ENCODE measurements at places on chromosomes 3 and 15.

- DNase-seq, result no peak
These were observed 8.7 kb upstream of the PKM start for GRCh38 chr15:72239652-72240051.

DNA sequence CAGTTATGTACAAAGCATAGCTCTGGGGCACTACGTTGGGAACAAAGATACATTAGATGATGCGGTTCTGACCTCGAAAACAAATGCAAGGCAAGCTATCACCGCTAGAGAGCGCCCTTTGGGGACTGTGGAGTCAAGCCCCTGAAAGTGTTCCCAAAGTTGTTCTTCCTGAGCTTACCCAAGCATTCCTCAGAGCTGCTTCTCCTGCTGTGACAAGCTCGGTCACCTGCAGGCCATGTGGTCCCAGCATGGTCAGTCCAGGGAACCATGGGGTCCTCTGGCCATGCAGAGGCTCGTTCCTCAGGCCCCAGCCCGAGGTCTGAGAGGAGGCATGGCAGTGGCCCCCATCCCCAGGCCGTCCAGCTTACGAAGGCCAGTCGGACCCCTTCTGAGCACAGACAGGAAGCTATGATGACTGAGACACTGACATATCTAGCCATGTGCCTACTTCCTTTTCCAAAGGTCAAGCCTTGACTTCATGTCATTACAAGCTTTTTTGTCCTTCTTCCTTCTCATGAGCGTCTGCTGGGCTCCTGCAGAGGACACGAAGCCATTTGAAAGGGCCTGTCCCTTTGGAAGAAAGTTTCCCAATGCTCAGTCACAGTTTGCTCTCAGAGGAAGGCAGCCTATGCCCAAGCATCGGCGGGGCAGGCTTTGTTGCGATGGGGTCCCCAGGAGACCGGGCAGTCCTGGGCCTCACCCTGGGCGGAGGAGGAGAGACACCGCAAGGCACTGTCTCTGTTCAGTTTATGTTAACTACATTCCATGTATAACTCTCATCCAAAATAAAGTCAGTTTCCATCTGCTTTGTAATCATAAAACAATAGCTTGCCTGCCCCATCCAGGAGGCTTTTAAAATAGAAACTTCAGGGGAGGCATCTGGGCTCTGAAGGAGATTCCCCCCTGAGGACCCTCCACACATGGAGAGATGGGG lies 79.3 kb downstream of the ATP10A start:
- DNase-seq, result no peak

- no peak for DNase-seq
These were observed 11.8 kb downstream of the CYFIP1 start for GRCh38 chr15:22968366-22968765.

DNA sequence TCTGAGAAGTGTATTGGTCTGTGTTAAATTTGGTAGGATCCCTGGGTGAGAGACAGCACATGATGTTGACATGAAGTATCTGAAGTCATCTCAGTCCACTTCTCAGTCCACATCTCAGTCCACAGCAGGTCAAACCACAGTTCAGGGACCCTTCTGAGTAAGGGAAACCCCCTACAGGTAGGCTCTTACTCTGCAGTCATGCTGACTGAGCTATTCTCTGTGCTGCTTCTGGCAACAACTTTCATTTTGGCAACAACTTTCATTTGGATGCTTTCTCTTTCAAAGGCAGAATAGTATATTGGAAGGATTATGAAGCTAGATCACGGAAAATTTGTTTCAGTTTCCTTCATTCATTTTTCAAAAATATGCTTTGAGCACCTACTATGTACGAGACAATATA lies 178.2 kb upstream of the GOLIM4 start:
- DNase-seq, result no peak

- DNase-seq, result no peak
These were observed 549.9 kb downstream of the GRM7 start for GRCh38 chr3:7410782-7411181.

DNA sequence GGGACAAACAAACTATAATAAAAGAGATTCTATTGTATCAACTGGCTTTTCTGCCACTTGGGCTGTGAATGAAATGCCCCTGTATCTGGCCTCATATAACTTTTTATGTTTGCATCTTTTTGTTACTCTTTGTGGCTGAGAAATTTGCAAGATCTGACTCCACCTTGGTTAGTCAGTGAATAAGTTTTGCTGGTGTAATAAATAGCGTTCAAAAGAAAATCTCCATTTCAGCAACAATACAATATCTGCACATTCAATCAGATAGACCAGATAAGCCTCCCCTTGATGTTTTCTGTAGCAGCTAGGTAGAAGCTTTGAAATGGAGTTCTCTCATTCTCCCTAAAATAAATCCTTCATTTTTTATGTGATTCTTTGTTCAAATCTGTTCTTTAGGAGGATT lies 12.0 kb downstream of the TRAT1 start:
- DNase-seq, result no peak

- DNase-seq, result no peak
These were observed 116.3 kb downstream of the RPL22L1 start for GRCh38 chr3:170753421-170754310.

DNA sequence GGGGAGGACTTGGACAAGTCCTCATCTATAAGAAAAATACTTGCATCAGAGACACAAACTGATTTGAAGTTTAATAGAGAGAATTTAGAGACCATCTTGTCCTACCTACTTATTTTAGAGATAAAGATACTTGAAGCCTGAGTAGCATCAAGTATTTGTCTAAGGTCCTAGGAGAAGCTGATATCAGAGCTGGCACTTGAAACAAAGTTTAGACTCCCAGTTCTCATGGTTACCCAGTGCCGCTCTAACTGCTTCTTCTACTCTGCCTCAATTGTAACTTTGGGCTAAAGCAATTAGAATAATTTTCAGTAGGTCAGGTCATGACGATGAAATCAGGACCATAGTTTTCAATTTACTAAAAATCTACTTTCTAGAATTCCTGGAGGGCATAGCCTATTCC lies 123.9 kb upstream of the CADPS start:
- DNase-seq, result no peak

DNA sequence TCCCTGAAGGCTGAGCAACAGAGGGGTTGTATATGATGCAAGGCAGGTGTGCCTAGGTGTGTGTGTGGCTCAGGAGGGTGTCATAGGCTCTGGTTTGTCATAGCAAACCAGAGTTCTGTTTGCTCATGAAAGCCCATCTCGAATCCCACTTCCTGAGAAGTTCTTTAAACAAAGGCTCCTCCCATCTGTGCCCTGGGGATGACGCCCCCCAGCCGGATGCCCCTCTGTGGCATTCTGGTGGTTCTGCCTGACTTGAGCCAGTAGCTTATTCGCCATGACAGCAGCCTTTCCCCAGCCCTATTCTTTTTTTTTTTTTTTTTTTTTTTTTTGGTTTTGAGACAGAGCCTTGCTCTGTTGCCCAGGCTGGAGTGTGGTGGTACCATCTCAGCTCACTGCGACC lies 45.4 kb downstream of the PDIA5 start:
- no peak for DNase-seq

DNA sequence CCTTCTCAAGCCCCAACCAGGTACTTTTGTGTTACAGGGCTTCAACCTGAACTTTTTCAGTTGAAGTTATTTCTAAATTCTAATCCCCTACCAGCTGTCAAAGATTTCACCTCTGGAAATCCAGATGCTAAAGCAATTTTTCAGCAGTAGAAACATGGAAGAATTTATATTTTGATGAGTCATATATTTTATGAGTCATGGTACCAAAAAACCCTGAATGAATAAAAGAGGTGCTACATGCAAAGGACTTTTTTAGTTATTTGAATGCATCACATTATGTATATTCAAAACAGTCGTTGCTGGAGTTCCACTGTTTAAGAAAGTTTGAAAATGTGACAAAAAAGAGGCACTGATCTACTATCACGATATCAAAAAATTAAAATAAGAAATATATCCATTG lies 96.0 kb upstream of the ZNF385D start:
- DNase-seq, result no peak

GRCh38 chr15:25993506-25993905 lies 130.4 kb upstream of the ATP10A start:
- no peak for DNase-seq

DNA sequence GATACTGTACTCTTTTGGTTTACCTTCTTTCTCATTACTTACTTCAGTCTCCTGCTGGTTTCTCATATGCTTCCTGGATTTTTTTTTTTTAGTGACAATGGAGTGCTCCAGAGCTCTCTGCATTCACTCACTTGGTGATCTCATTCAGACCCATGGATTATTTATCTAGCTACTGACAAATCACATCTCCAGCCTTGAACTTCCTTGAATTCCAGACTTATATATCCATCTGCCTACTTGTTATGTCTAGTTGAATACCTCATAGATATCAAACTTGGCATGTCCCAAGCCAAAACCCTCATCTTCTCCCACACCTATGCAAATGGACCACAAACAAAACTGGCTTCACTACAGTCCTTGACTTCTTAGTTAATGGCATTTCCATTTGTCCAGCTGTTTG lies 234.7 kb upstream of the ZPLD1 start:
- no peak for DNase-seq

DNA sequence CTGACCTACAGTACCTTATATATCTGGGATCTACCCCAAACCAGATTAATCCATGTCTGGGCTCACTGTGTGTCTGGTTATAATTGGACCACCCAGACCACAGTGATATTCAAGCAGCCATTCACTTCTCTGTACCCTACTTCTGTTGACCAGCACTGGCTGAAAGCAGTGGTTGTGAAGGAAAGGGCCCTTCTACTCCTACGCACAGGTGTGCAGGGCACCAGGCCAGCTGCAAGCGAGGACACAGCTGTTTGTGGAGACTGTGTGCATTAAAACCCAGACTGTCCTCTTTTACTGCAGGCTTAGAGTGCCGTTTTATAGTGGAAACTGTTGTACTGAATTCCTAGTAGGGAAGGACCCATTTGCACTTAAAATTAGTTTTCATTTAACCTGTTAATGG lies 29.5 kb downstream of the CTDSPL start:
- DNase-seq, result no peak

GRCh38 chr3:130480736-130481135 lies 36.2 kb upstream of the COL6A6 start:
- DNase-seq, result no peak

DNA sequence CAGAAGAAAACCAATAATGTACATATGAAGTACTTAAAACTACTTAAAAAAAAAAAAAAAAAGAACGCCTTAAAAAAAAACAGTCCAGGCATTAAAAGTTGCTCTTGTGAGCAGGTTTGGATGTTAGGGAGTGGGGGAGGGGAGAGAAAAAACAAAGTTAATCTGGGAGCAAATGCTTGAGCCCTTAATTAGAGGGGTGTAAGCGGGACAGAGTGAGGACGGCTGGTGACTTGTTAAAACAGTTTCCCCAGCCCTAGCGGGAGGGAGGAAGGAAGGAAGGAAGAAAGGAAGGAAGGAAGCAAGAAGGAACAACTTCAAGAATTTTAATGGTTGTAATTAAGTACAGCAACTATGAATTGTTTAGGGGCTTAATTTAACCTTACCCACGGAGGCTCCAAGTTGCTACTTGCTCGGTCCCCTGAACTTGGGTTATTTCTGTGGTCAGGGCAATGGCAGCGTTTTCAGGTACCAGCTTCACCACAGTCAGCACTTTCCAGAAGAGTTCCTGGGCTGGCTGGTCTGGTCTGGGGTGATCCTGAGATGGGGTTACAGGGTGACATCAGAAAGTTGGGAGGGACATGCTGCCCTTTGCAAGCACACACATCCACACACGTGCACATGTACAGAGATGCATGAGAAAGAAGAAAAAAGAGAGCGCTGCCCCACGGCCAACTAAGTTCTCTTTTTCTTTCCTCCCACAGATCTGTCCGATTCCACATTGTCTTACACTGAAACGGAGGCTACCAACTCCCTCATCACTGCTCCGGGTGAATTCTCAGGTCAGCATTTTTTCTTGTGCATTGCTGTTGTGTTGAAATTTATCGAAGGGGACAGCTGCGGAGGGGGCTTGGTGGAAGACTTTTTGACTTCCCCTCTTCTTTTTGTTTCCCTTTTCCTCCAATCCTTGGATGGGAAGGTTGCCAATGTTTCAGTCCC lies 14.0 kb downstream of the SMAD6 start:
- no peak for DNase-seq

- no peak for DNase-seq
These were observed 48.0 kb downstream of the PGPEP1L start for GRCh38 chr15:98959640-98960007.

DNA sequence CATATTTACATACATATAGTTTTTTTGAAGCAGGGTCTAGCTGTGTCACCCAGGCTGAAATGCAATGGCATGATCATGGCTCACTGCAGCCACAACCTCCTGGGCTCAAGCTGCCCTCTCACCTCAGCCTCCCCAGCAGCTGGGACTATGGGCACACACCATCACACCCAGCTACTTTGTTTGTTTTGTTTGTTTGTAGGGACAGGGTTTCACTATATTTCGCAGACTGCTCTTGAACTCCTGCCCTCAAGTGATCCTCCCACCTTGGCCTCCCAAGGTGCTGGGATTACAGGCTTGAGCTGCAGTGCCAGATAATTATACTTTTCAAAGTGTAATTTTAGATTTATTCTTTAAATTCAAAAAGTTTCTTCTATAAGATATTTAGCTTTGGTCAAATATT lies 10.2 kb downstream of the GTF2A2 start:
- DNase-seq, result no peak

- no peak for DNase-seq
These were observed 892.3 kb downstream of the CADM2 start for GRCh38 chr3:85851071-85851470.

DNA sequence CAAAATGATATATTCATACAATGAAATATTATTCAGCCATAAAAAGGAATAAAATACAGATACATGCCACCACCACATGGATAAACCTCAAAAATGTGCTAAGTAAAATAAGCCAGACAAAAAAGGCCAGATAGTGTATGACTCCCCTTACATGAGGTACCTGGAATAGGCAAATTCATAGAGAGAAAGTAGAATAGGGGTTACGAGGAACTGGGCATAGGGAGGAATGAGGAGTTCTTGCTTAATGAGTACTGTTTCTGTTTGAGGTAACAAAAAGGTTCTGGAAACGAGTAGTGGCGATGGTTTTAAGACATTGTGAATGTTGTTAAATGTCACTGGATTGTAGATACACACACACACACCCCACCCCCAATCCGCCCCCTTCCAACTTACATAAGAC lies 8.2 kb downstream of the RAF1 start:
- no peak for DNase-seq

DNA sequence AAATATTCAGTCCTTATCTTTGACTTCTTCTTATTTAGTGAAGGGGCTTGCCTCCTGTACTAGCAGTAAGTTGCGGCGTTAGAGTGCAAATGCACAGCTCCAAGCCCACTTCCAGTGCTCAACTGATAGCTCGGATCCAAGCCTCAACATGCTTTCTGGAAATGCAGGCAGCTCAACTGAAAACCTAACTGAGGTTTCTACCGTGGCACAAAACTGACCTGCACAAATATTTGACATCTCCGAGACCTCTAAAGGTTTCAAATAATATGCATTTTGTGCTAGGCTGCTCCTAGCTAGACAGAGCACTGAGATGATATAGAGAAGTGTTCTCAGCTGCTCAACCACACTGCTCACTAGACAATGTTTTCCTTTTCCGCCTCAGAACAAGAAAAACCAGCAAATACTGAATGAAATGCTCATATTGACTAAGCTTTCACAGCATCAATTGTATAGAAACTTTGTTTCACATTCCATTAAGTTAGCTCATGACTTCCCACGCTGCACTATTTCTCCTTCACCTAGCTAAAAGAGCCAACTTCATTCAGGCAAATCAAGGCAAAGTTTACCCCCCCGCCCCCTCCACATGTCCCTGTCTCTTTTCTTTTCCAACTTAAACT lies 822 bp downstream of the ZNF385D start:
- DNase-seq, result no peak

- no peak for DNase-seq
These were observed 9.5 kb downstream of the SEMA4B start for GRCh38 chr15:90210593-90210992.
